ENCODE measurements at places on chromosomes 2 and 18.
A peak's percentile ranks its signal among the peaks of the same experiment; 100 is the strongest.

DNA sequence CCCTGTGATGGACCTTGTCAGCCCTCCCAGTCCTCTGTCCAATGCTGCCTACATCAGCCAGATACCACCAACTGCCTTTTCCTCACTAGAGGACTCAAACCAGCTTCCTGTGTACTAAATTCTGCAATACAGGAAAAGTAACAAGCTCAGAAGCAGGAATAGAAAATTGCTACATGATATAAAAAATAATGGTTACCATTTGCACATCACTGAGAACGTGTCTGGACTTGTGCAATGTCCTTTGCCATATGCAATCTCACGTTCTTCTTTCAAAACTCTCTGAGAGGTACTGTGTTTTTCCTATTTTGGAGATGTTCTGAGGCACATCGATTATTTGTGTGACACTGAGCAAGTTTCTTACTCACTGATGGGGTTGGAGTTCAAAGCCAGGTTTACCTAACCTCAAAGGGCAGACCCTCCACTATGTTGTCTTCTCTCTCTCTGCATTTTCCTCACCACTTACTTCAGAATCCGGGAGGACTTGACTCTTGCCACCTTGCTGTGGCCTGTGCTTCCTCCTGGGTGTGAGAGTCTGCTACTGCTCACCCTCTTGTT, 12.1 kb downstream of the UPP2 start:
- no peaks in the 10 kb centered on the region for H3K36me3 ChIP-seq
- peaks cover 4% of the 10 kb centered on the region for H3K27me3 ChIP-seq

DNA sequence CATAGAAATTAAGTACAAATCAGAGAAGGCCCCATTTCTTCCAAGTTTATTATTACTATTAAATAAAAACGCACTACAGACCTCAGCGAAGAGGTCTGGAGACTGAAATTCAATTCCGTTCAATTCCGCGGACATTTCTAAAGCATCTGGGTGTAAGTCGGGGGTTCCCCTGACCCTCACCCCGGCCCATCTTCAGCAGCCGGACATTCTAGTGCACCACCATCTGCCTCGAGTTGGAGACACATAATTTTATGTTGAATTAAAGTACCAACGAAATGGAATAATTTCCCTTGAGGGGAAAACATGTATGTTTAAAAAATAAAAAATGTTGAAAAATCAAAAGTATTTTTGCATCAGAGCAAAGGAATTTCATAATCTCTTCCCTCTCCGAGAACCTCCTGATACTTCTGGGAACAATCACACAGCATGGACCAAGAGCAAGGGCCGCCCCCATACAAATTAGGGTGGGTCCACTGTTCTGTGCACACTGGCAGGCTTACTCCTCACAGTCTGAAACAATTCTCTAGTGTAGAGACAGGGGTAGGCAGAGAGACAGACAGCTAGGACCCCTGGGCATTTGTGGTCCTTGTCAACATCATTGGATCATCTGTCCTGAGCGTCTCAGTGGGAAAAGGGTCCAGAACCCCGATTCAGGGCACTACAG, 29.3 kb downstream of the MBP start:
- peaks cover 85% of the 10 kb centered on the region for H3K36me3 ChIP-seq
- H3K4me1 ChIP-seq, result peaks cover 97% of the 10 kb centered on the region
- DNase-seq, result no peak
- H3K4me3 ChIP-seq, result no peak overlapping the region

GRCh38 chr2:28030600-28030999, 140.1 kb downstream of the BABAM2 start:
- no peak for DNase-seq
- no peak overlapping the region for H3K27ac ChIP-seq
- H3K4me3 ChIP-seq, result no peak overlapping the region
- peaks cover 10% of the 10 kb centered on the region for H3K4me1 ChIP-seq
- no peaks in the 10 kb centered on the region for H3K27me3 ChIP-seq
- H3K36me3 ChIP-seq, result peaks cover 18% of the 10 kb centered on the region

DNA sequence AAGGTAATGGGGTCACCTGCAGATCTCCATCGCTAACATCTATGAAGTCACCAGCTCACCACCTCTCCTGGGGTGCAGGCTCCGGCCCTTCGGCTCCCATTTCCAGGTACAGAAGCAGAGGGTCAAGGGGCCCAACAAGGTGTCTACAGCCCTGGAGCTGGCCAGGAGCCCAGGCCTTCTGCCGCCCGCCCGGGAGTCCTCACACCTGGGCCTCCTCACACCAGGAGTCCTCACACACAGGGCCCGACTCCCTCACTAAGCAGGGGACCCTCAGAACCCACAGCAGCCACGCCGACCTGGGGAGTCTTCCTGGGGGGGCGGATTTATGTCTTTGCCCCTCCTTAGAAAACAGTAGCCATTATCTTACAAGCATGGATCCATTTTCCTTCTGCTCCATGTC, 43.4 kb upstream of the TPO start:
- peaks cover 3% of the 10 kb centered on the region for H3K4me1 ChIP-seq
- no peaks in the 10 kb centered on the region for H3K27me3 ChIP-seq
- no peaks in the 10 kb centered on the region for H3K36me3 ChIP-seq

DNA sequence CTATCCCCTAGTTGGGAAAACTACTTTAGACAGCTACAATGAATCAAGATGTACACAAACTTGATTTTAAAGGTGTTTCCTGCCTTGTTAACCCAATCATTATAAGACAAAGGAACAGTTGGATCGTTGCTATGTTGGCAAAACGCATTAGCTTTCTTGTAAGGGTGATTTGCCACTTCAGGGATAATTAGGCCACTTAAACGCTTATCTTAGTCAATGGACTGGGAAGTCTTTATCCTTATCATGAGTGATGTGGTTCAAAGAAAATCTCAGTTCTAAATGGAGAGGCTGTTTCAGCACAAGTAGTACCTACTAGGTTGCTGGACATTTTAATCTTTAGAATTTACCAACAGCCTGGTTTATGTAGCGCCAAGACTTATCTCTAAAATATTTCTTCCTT, 406.1 kb upstream of the MEX3C start:
- H3K36me3 ChIP-seq, result no peaks in the 10 kb centered on the region
- DNase-seq, result no peak
- H3K4me3 ChIP-seq, result no peak overlapping the region
- H3K27ac ChIP-seq, result no peak overlapping the region
- H3K27me3 ChIP-seq, result peaks cover 8% of the 10 kb centered on the region
- H3K4me1 ChIP-seq, result no peaks in the 10 kb centered on the region

DNA sequence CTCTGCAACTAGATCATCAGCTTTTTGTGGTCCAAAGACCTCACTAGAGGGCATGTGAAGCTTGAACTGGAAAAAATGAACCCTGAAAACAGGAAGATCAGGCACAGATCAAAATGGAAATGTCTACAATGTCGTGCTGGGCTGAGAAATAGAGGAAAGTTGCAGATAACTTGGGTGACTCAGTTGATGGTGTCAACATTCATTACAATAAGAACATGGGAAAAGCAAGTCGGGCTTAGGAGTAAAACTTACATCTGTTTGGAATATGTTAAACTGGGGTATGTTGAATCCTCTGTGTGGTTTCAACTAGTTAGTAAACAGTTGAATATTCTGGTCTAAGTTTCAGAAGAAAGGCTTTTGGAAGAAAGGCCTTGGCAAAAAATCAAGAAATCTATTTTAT, 940.4 kb downstream of the ERBB4 start:
- H3K4me1 ChIP-seq, result no peaks in the 10 kb centered on the region
- no peaks in the 10 kb centered on the region for H3K36me3 ChIP-seq
- no peaks in the 10 kb centered on the region for H3K27me3 ChIP-seq
- H3K4me3 ChIP-seq, result no peak overlapping the region
- H3K27ac ChIP-seq, result no peak overlapping the region
- DNase-seq, result no peak

- H3K27me3 ChIP-seq, result no peaks in the 10 kb centered on the region
- peak overlapping the region; percentile 43 for H3K27ac ChIP-seq
- no peak for DNase-seq
- no peak overlapping the region for H3K4me3 ChIP-seq
Observed at GRCh38 chr2:106140913-106141312, 53.2 kb downstream of the UXS1 start.

DNA sequence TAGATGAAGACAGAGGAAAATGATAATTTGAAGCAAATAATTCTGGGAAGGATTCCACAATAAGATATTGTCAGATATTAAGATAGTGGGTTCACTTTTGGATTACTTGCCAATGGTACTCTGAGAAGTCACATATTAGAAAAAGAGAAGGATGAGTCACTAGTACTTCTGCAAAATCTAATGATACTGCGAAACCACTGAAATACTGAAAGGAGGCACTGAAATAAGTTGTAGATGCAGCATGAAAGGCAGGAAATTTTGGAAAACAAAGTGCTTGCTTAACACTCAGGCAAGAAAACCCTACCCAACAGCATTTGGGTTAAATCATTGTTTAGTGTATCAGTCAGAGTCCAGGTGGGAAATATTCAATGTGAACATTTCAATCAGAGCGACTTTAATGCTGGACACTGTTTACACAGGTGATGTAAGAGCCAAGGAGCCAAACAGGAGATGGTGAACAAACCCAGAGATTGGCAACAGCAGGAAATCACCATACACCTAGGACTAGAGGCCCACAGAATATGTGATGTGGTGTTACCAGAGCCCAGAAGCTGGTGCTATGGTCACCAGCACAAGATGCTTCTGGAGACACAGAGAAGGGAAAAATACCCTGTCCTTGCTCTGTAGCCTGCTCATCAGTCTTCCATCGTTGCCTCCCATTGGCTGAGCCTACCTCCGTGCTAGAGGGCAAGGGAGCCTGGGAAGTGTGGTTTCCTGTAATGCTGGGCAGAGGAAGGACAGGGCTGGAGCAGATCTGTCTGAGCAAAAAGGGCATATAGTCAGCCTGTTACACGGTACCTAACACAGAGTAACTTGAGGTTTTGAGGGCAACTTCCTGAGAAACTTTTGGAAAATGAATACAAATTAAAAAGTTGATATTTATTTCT, 204.7 kb upstream of the ITGA4 start:
- H3K27me3 ChIP-seq, result no peaks in the 10 kb centered on the region
- no peak overlapping the region for H3K4me3 ChIP-seq
- H3K27ac ChIP-seq, result no peak overlapping the region
- no peak for DNase-seq

DNA sequence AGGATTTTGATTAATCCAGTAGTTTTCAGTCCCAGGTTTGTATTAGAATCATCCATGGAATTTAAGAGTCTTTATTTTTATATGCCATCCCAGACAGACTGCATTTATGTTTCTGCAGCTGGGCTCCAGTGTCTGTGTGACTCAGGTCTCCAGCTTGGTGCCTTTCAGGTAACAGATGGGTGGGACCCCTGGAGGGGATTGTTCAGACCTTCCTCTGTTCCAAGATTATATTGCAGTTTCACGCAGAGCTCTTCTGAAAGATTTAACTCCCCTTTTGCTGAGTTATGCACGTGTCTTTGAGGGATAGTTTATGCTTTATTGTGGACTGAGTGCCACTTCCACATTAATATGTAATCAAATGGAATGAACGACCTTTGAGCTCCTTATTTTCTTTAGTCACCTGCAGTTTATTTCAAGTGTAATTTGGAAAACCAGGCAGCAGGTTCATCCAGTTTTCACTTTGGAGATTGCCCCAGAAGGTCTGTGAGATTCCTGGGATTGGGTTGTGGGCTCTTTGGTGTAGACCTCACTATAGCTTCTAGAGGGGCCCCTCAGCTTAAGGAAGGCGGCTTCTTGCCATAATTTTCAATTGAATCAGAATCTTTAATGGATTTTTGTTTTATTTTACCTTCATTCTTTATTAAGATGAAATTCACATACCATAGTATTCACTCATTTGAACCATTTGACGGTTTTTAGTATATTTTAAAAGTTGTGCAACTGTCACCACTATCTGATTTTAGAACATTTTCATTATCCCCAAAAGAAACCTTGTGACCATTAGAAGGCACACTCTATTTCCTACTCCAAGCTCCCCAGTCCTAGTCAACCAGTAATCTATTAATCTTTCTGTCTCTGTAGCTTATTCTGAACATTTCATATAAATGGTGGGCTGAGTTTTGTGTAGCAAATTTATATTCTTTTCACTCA, 135.0 kb downstream of the WDSUB1 start:
- H3K4me3 ChIP-seq, result no peak overlapping the region
- no peaks in the 10 kb centered on the region for H3K27me3 ChIP-seq
- no peaks in the 10 kb centered on the region for H3K36me3 ChIP-seq
- no peak for DNase-seq

All from activated CD4-positive, alpha-beta T cell treated with anti-CD3 and anti-CD28 coated beads, Interleukin-2, amount 10 ng/mL, durations not matched to agents 7 days and 5 days (primary cell).